ENCODE measurements at places on chromosomes 6 and 20. TPM values are rescaled to one million over a fixed set of nuclear protein-coding genes. Genes with fewer than 3 reads are reported as not detected.
A peak's percentile ranks its signal among the peaks of the same experiment; 100 is the strongest.

Gene SLC35D3
- not detected for total RNA-seq

Gene PTCRA
- total RNA-seq = not detected

DNA sequence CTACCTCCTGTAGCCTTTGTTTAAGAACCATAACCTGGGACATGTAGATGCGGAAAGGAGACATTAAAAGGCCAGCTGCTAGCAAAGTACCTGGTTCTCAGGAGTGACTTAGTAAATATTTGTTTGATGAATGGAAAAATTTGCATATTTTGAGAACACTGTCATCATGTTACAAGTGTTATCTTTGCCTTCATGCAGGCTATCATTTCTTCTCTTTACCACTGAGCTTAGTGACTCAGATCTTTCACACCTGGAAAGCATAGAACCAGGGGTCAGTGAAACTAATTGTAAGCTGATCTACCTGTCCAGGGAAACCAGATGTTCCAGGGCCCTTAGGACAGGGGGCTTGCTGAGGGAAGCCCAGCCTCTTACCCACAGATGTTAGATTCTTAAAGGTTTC, 5.4 kb downstream of the ZFP57 start:
- DNase-seq = no peak

Gene RIPOR3
- not detected for total RNA-seq

Gene WFDC12
- not detected for total RNA-seq

- DNase-seq = no peak
These were observed 83.2 kb downstream of the GCLC start for GRCh38 chr6:53461696-53462095.

DNA sequence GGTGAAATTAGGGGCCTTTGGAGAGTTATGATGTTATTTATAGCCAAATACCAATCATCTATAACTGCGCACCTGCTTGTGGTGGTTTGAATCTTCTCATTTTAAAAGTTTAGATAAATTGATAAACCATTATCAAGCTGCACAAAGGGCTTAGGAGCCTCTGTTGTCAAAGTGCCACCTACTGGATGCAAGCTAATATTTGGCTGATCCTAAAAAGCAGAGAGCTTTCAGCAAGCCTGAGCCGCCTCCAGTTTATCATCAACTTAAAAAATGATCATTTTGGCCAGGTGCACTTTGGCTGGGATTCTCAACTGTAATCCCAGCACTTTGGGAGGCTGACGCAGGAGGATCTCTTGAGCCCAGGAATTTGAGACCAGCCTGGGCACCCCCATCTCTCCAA, 58.5 kb upstream of the ATXN1 start:
- DNase-seq = peak; percentile 27

Gene ZBTB46
- total RNA-seq = 0.34 TPM

GRCh38 chr6:100228437-100228833, 234.4 kb upstream of the MCHR2 start:
- DNase-seq = no peak

DNA sequence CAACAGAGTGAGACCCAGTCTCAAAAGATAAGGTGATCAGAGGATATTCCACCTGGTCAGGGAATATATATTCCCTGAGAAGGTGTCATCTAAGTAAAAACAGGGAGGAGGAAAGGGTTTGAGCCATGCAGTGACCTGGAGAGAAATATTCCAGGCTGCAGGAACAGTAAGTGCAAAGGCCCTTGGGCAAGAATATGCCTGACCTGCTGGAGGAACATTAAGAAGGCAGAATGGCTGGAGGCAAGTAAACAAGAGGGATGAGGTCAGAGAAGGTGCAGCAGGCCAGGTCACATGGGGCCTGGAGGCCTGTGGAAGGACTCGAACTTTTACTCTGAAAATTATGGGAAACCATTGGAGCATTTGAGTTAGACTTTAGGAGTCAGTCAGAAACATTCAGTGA, 6.7 kb downstream of the DEF6 start:
- DNase-seq = no peak

- DNase-seq = no peak
These were observed 28.5 kb downstream of the HDDC2 start for GRCh38 chr6:125273251-125273650.

Gene ZNF334
- 0.19 TPM for total RNA-seq
